ENCODE measurements at places on chromosomes 6 and 20. TPM values are rescaled to one million over a fixed set of nuclear protein-coding genes. Genes with fewer than 3 reads are reported as not detected.

Gene OLIG3
- not detected for total RNA-seq

Gene EEF1A2
- 17.6 TPM for total RNA-seq

Gene UBE2C
- total RNA-seq, result 673 TPM

Gene CTCFL
- total RNA-seq, result not detected

Gene MUC21
- total RNA-seq, result not detected

Gene SIGLEC1
- total RNA-seq, result not detected

Gene RUNX2
- 18.9 TPM for total RNA-seq

Gene CFAP206
- total RNA-seq, result not detected

Gene OR12D3
- total RNA-seq, result not detected

Gene LRRN4
- not detected for total RNA-seq

Gene SLC17A1
- total RNA-seq, result not detected

Gene FUCA2
- 108 TPM for total RNA-seq

Gene BMP7
- 0.96 TPM for total RNA-seq

Gene DUSP15
- not detected for total RNA-seq

Gene DYNLT2
- total RNA-seq, result 2.0 TPM

Gene CAGE1
- total RNA-seq, result not detected

Gene TENT5A
- total RNA-seq, result 15.5 TPM
